ENCODE measurements at places on chromosomes 5 and 9.

DNA sequence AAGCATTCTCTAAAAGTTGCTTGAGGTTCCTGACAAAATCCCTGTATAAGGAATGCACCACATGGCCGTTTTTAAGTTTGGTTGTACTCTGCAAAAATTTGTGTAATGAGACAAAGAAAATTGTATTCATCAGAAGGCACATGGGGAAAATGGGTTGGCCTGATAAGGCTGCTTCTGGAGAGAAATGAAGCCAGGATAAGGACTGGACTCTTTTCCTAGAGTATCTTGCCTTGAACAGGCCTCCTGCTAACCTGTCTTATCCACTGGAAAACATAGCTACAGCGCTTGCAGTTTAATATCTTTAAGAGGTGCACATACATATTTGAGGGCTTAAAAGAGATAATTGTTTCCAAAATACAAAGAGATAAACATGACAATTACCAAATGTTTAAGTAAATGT lies 41.4 kb upstream of the IFNK start:
- no peak for DNase-seq

GRCh38 chr9:129253803-129254381 lies 75.8 kb upstream of the IER5L start:
- no peak for DNase-seq

- DNase-seq: no peak
These were observed 395.8 kb upstream of the ADAMTSL1 start for GRCh38 chr9:18077941-18078678.

- DNase-seq: no peak
These were observed 868.7 kb upstream of the CDH9 start for GRCh38 chr5:27906931-27907601.

DNA sequence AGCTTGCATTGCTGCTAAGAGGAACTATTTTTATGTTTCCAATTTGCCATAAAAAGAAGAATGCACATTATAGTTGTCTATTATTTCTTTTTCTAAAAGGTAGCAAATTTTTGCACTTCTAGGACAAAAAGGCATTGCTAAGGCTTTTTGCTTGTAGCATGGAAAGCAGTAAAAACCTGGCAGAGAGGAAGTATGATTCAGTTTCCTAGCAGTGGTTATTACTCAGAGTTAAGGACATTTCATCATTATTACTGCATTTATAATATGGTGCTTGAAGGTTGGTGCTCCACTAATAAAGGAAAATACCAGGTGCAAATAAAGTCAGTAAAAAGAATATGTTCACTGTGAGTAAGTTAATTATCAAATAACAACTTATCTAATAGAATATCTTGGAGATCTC lies 179.8 kb upstream of the PLPPR1 start:
- DNase-seq: no peak

DNA sequence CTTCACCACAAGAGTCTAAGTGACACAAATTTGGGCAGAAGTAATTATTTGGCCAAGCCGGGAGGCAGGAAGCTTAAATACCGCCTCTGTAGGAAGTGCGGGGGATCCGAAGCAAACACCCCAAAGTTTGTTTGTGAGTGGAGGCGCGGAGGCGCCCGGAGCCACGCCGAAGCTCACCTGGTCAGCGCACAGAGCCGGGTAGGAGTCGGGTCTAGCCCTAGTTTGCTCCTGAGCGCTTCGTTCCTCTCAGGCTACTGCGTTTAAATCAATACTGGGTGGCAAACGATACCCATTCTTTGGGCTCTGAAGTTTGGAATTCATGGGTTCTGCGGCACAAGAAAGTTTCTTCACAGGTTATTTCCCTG lies 855 bp downstream of the MCC start:
- DNase-seq: no peak

GRCh38 chr9:117242082-117242481 lies 172.8 kb downstream of the ASTN2 start:
- no peak for DNase-seq

DNA sequence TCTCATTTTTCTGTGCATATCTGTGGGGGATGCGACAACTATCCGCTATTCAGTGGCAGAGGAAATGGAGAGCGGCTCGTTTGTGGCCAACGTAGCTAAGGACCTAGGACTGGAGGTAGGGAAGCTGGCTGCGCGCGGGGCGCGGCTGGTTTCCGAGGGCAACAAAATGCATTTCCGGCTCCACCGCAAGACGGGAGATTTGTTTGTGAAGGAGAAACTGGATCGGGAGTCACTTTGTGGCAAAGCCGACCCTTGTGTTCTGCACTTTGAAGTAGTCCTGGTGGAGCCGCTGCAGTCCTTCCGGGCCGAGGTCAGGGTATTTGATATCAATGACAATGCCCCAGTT lies 320 bp downstream of the PCDHB1 start:
- no peak for DNase-seq

DNA sequence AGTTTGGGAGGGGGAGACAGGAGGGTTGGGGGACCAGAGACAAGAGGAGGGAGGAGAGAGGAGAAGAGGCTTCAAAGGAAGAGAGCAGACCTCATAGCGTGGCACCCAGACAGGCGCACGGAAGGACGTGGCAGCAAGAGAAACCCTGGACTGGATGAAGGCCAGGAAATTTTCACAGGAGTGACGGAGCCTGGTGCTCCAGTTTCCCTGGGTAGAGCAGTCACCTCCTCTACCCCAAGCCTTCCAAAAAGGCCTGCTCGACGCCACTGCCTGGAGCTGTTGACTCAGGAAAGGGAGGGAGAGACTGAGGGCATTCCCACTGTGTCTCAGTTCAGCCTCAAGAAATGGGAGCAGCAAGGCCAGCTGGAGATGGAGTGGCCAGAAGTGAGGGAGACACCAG lies 19.3 kb downstream of the AK8 start:
- no peak for DNase-seq

- no peak for DNase-seq
These were observed 104.2 kb downstream of the PPARGC1B start for GRCh38 chr5:149834246-149834855.

- no peak for DNase-seq
These were observed 29.4 kb downstream of the ZCCHC7 start for GRCh38 chr9:37149666-37150308.

GRCh38 chr9:69549310-69550202 lies 122.6 kb downstream of the APBA1 start:
- DNase-seq: no peak

GRCh38 chr5:51495672-51496071 lies 112.4 kb downstream of the ISL1 start:
- DNase-seq: no peak

DNA sequence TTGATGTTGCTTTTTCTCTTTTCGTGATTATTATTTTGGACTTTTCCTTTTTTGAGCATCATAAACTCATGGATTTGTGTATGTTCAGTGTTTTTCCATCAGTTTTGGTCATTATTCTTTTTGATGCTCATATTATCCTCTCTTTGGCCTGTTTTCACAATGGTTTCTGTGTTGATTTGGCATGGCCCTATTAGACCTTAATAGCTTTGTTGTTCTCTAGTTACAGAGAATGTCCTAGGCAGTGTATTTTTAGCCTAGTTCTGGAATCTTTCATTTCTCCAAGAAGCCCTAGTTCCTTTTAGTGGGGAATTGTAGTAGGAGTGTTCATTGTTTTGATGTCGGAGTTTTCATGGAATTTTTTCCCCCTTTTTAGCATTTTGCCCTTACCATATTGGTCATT lies 41.3 kb upstream of the ROPN1L start:
- no peak for DNase-seq

DNA sequence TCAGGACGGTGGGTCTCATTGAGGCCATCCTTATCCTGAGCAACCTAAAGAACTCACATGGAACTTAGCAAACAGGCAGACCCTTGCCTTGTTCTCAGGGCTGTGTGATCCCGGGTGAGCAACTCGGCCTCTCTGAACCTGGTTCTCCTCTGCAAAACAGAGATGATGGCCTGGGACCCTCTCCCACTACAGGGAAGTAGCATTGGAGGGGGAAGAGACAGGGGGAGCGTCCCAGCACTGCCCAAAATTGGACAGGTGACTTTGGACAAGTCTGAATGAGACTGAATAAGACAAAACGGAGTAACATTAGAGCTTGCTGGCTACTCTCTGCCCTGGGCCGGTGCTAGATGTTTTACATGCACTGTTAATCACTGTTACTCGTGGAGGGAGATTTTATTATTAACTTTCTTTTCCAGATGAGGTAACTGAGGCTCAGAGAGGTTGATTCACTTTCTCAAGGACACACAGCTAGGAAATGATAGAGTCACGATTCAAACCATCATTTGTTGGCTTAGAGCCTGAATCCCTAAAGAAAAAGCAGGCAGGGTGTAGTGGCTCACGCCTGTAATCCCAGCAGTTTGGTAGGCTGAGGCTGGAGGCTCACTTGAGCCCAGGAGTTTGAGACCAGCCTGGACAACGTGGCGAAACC lies 136.4 kb downstream of the C9orf50 start:
- DNase-seq: no peak

- no peak for DNase-seq
These were observed 282.2 kb downstream of the MAN2A1 start for GRCh38 chr5:109971968-109972367.

- no peak for DNase-seq
These were observed 62.0 kb downstream of the SHB start for GRCh38 chr9:38007016-38007415.

DNA sequence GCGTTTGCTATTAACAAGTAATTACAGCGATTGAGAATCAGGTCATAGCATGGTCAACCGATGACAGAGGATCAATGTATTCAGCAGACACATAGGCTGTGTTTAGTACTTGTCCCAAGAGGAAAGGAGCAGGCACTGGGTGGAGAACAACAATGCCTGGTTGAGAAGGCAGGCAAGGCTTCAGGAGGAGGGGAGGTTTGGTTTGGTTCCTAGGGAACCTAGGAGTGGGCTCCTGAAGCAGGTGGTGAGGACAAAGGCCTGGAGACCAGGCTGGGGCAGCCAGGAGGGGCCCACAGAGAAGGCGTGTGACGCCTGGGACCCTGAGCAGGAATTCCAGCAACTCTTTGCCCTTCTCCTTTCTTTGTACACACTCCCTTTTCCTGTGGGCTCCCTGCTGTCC lies 195.6 kb downstream of the SPOCK1 start:
- no peak for DNase-seq

DNA sequence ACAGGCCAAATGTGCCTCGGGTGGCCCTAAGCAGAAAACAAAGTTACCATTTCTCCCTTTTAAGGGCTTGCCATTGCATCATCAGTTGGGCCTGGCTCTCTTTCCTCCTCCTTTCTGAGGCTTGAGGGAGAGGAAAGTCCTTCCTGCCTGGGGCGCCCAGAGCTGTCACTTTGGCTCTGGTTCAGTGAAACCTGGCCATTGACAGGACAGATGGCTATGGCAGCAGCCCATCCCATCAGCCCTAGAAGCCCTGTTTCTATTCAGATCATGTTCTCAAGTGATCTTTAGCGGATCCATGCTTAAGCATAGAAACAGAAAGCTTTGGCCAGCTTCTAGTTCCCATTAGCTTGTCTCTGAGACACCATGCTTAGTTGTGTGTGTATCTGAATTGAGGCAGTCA lies 293.4 kb downstream of the YTHDC2 start:
- DNase-seq: no peak

- DNase-seq: no peak
These were observed 38.3 kb upstream of the ZFYVE16 start for GRCh38 chr5:80369521-80369920.

DNA sequence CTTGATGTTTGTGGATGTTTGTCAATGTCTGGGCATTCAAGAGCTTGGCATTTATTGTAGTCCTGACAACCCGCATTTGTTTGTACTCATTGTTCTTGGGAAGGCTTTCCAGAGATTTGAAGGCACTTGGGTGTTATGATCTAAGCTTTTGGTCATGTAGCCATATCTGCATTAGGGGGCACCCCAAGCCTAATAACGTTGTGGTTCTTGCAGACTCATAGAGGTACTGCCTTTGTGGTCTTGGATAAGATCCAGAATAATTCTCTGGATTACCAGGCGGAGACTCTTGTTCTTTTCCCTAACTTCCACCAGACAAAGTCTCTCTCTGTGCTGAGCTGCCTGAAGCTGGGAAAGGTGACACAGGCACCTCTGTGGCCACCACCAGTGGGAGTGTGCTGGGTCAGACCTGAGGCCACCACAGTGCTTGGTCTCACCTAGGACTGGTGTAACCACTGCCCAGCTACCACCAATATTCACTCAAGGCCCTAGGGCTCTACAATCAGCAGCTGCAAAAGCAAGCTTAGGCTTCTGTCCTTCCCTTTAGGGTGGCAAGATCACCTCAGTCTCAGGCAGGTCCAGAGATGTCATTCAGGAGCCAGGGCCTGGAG lies 144.4 kb upstream of the TAS2R1 start:
- DNase-seq: no peak

DNA sequence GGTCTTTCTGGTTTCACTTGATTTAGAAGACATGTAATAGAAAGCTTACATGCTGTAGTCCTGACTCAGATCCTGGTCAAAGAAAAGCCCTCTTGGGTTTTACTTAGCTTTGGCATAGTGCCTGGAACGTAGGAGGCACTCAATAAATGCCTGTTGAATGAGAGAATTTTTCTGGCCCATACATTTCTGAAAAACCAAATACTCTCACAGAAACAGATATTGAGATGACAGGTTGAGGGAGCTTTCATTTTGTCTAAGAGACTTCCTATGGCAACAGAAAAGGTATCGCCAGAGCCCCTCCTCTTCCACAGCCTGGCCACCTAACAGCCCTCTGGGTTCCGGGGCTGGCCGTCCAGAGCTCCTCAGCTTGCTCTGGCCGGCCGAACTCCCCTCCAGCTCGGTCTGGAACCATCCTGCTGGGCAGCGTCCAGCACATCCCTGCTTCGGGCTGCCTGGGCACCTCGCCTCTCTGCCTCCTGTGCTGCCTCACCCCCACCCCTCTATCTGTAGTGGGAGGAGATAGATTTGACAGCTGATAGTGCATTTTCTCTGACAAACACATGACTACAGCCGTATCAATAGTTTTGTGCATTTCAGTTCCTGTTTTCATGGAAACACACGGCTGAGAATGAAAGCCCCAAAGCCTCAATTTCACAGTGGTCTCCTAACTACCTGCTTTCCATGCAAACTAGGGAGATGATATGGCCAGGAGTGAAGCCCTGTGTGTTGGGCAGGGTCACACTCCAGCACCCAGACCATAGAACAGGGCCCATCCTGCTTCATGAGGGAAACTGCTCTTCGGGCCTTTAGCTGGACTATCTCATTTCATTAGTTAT lies 1.1 kb downstream of the IL4 start:
- DNase-seq: no peak

DNA sequence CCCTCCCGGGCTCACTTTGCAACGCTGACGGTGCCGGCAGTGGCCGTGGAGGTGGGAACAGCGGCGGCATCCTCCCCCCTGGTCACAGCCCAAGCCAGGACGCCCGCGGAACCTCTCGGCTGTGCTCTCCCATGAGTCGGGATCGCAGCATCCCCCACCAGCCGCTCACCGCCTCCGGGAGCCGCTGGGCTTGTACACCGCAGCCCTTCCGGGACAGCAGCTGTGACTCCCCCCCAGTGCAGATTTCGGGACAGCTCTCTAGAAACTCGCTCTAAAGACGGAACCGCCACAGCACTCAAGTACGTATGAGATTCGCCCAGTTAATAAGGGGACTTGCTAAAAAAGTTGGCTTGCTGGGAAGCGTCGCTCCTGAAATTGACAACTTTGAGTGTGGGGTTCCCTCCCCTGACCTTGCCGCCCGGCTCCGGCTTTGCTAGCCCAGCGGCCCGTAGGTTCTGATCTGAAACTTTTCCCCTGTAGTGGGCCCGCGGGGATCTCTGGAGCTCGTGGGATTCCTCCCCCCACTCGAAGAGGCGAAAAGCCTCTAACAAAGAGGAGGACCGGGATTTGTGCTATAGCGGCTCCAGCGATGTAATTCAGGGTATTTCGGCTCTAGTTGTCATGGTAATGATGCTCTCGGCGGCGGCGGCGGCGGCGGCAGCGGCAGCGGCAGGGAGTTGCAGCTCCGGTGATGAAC lies 572 bp downstream of the NR4A3 start:
- peak; percentile 26 for DNase-seq

GRCh38 chr5:21810737-21811316 lies 1042.3 kb downstream of the CDH12 start:
- no peak for DNase-seq

- DNase-seq: no peak
These were observed 109.6 kb upstream of the CXCL14 start for GRCh38 chr5:135688385-135688784.
